Right cardiac atrium (tissue), 5 donors: ENCODE measurements at places on chromosomes 16 and 17. TPM values are rescaled to one million over a fixed set of nuclear protein-coding genes. Genes with fewer than 3 reads are reported as not detected.

GRCh38 chr16:56268799-56269198, 77.5 kb downstream of the GNAO1 start:
- no peak for DNase-seq

- peak; percentile 94 for DNase-seq
These were observed 9.2 kb upstream of the CD300A start for GRCh38 chr17:74457146-74457819.

DNA sequence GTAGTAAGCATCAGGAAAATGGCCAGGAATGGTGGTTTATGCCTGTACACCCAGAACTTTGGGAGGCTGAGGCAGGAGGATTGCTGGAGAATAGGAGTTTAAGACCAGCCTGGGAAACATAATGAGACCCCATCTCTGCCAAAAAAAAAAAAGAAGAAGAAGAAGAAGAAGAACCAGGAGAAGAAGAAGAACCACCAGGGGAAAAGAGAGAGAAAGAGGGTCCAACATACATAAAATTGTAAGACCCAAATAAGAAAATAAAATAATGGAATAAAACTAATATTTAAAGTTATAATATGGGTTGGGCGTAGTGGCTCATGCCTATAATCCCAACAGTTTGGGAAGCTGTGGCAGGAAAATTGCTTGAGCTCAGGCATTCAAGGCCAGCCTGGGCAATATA, 408.4 kb downstream of the ZFHX3 start:
- no peak for DNase-seq

GRCh38 chr17:409308-409847, 56.8 kb upstream of the RPH3AL start:
- DNase-seq: no peak

DNA sequence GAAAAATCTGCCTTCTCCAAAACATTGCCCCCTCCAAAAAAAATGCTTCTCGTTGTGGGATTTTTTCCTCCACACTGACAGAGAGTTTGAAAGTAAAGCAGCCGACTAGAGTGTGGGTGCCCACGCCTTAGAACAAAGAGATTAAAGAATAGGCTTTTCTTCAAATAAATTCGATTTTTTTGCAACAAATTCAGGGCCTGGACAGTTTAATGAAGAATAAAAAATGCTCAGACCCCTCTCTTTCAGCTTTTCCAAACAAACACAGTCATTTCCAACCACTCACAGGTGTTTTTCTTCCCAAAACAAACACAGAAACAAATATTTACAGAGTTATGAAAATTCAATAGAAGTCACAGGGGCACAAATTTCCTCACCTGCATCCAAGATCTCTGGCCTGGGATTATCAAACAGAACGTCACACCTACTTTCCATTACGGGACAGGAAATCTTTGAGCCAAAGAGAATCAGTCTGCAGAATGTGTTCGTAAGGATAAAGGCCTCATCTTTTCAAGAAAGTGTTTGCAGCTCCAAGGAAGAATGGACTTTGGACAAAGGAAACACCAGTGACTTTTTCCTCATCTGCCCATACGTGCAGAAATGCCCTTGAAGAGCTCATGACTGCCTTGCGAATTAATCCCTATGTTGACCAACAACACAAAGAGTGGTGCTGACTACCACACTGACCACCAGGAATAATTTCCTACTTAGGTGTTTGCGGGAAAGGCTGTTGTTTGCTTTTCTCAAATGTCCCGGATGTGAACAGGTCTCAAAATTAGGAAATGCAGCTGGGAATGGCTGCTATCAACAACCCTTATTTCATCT, 31.3 kb upstream of the TOX3 start:
- no peak for DNase-seq

The CD300A gene
- total RNA-seq: 5.1 TPM

The CA5A gene
- not detected for total RNA-seq

The TNP2 gene
- not detected for total RNA-seq

The CFAP97D1 gene
- 0.28 TPM for total RNA-seq

The CCL16 gene
- total RNA-seq: not detected

The TSPAN10 gene
- not detected for total RNA-seq
